ENCODE measurements at places on chromosomes 1 and 21.

DNA sequence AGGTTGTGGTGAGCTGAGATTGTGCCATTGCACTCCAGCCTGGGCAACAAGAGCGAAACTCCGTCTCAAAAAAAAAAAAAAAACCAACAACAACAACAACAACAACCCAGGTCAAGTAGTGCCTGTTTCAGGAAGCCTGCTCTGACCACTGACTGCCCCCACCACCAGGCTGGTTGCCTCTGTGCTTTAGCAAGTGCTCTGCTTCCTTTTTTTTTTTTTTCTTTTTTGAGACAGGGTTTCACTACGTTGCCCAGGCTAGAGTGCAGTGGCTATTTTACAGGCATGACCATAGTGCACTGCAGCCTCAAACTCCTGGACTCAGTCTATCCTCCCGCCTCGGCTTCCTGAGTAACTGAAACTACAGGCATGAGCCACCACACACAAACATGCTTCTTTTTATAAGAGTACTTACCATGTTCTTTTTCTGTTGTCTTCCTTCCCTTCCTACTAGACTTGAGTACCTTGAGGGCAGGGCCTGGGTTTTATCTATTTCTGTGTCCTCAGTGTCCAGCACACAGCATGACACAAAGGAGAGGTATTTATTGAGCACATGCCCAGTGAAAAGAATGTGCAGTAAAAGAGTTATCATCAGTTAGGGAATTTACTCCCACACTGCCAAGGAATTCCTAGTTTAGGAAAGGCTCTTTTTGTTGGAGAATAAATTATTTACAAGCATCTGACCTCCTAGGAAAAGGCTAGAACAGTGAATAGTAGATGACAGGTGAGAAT lies 9.9 kb upstream of the COA7 start:
- no peak for DNase-seq

- DNase-seq: no peak
These were observed 280.7 kb upstream of the ADGRL2 start for GRCh38 chr1:81519987-81520386.

DNA sequence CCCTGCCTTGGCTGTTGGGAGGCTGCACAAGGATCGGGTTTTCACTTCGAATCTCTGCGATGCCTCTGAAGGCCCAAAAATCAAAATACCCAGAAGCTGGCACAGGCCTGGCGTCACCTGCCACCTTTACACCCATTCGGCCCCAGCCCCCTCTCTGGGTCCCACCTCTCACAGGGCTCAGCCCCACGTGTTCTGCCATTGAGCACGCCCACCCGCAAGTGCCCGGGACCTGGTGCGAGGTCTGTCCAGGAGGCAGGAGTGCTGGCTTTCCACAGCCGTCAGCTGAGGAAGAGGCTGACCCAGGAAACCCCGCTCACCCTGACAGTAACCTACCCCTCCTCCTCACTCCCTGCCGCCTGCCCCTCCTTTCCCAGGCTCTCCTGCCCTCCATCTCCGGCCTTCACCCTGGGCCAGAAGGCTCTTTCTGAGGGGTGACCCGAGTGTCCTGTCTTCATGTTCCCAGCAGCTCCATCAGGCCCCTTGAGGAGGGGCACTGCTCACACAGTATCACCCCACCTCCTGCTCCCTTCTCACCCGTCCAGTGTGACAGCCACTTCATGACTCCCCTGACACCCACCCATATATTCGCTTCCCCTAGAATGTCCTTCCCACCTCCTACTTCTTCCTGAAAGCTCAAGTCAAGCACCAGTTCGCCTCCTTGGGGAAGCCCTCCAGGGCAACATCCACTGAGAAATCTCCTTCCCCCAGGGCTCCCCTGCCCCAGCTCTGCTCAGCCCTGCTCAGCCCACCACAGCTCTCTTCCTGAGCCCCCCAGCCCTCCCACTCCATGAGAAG lies 13.5 kb downstream of the RCC2 start:
- DNase-seq: no peak

GRCh38 chr1:178955391-178955954 lies 70.2 kb upstream of the FAM20B start:
- no peak for DNase-seq

DNA sequence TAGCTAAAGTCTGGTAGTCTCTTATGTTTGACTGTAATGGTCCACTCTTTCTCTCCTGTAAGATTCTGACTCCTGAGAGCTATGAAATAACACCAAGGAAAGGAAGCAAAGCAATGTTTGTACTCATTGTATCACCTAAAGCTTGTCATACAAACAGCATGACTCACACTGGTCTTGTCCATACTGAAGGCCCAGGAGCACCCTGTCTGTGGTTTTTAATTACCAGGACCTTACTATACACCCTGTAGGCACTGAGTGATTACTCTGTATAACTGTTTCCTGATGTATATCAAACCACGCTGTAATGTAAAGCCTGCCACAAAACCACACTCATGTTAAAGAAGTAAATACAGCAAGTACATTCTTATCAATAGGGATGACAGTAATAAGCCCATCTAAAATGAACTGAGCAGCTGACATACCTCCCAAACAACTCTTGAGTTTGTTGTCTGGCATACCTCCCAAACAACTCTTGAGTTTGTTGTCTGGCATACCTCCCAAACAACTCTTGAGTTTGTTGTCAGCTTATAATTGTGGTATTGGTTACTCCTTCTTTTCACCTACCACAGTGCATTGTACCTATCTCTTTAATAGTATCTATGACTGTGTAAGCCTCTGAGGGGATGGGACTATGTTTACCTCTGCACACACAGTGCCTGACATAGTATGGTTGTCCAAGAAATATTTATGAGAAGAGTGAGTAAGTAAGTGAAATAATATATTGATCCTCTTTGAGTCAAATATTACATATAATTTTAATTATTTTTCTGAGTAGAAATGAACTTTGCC lies 11.6 kb upstream of the TNFSF18 start:
- no peak for DNase-seq

DNA sequence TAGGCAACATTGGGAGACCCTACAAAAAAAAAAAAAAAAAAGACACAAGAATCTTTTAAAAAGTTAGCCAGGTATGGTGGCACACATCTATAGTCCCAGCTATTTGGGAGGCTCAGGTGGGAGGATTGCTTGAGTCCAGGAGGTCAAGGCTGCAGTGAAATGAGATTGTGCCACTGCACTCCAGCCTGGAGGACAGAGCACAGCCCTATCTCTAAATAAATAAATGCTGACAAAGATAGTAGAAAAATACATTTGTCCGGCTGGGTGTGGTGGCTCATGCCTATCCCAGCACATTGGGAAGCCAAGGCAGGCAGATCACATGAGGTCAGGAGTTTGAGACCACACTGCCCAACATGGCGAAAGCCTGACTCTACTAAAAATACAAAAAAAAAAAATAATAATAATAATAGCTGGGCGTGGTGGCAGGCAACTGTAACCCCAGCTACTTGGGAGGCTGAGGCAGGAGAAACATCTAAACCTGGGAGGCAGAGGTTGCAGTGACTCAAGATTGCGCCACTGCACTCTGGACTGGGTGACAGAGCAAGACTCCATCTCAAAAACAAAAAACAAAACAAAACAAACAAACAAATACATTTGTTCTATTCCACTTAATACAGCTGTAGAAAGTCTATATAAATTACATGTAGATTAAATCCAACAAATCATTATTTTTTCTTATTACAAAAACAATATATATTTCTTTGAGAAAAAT lies 48.5 kb downstream of the PHACTR4 start:
- DNase-seq: no peak

Measured in stimulated activated CD8-positive, alpha-beta memory T cell treated with anti-CD3 and anti-CD28 coated beads, Interleukin-7, amount 100 ng/mL, for 1 hour (primary cell).